ENCODE measurements at places on chromosomes 13 and 19. TPM values are rescaled to one million over a fixed set of nuclear protein-coding genes. Genes with fewer than 3 reads are reported as not detected.

DNA sequence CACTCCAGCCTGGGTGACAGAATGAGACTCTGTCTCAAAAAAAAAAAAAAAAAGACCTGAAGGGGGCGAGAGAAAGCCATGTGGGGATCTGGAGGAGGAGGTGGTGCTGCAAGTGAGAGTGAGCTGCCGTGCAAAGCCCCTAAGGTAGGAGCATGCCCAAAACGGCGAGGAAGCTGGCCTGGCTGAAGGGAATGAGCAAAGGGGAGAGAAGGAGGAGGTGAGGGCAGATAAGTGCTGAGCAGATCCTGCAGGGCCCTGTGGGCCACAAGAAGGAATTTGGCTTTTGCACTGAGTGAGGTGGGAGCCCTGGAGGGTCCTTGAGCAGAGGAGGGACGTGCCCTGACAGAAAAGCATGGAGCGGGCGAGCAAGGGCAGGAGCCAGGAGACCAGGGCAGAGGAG is 19.4 kb upstream of the ADGRE5 start:
- no peak for DNase-seq

Gene ZNF726
- 2.2 TPM for total RNA-seq

Gene SYNGR4
- total RNA-seq: not detected

Gene PINLYP
- 16.6 TPM for total RNA-seq

- DNase-seq: no peak
These were observed 75.6 kb downstream of the TNFRSF19 start for GRCh38 chr13:23645851-23646250.

DNA sequence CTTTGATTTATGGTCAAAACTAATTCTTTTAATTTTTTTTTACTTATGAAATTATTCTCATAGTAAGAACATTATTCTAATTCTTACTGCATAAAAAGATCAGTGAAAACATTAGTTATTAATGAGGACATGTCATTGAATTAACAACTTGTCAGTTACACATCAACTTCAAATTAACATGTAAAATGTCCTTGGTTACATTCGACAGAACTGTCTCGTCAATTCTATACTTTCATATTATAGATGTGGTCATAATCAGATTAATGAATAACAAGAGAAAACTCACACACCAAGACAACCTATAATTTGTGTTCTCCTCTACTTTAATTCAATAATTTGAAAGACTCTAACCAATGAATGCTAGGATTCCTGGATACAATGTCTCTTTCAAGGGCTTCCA is 66.7 kb downstream of the KATNAL1 start:
- DNase-seq: no peak

GRCh38 chr13:26019881-26020870 is 31.6 kb downstream of the SHISA2 start:
- DNase-seq: peak; percentile 64

DNA sequence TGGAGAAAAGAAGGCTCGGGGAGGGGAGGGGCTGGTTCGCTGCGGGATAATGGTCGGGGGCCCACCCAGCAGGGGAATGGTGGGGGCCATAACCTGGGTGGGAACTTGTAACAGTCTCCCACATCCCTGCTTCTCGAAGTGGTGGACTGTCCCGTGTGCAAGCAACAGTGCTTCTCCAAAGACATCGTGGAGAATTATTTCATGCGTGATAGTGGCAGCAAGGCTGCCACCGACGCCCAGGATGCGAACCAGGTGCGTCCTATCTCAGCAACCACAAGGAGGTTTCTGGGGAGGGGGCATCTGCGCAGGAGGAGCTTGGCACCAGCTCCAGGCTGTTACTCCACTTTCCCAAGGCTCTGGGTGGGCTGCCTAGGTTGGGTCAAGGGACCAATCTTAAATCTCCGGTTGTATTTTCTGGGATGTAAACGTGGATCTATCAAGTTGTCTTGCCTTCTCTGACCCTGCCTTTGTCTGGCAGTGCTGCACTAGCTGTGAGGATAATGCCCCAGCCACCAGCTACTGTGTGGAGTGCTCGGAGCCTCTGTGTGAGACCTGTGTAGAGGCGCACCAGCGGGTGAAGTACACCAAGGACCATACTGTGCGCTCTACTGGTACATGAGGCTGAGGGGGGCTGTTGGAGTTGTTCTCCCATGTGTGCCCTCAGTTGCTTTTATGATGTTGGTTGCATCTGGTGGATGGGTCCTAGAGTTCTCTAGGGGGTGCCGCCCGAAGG is 1.6 kb downstream of the TRIM28 start:
- no peak for DNase-seq

DNA sequence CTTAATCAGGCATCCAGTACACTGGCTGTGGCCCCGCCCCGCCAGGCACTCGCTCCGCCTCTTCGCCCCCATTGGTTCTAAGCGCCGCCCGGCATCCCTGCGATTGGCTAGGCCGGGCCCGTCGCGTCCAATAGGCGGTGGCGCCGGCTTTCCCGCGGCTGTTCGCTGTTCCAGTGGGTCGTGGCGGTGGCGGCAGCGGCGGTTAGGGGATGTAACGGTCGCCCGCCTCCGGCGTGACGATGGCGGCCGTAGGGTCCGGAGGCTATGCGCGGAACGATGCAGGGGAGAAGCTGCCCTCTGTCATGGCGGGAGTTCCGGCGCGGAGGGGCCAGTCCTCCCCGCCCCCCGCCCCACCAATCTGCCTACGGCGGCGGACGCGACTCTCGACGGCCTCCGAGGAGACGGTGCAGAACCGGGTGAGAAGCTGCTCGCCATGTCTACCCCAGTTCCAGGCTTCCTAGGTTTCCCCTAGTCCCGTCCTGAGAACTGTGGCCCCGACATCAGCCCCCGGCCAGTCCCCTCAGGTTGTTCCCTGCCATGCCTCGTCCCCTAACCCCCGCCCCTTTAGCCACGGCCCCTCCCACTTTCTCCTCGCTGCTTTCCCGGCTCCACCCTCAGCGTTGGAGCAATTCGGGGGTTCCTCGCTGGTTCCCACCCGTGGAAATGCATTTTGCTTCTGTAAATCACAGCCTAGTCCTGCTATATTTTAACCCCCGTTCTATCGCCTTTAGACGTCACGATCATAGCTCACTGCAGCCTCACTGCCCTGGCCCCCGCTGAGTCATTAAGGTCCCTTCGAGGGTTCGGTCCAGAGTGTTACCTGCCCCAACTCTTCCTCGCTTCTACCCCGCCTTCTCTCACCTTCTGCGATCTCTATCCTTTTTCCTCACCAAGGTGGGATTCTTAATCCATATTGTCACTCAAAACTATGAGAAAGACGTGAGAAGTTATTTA is at the start of gene WDR62:
Gene WDR62 (plus strand): TSS at position 165 of the 954 bp plus-strand sequence. CDS start 75 bp downstream, at position 240.
- DNase-seq: no peak

DNA sequence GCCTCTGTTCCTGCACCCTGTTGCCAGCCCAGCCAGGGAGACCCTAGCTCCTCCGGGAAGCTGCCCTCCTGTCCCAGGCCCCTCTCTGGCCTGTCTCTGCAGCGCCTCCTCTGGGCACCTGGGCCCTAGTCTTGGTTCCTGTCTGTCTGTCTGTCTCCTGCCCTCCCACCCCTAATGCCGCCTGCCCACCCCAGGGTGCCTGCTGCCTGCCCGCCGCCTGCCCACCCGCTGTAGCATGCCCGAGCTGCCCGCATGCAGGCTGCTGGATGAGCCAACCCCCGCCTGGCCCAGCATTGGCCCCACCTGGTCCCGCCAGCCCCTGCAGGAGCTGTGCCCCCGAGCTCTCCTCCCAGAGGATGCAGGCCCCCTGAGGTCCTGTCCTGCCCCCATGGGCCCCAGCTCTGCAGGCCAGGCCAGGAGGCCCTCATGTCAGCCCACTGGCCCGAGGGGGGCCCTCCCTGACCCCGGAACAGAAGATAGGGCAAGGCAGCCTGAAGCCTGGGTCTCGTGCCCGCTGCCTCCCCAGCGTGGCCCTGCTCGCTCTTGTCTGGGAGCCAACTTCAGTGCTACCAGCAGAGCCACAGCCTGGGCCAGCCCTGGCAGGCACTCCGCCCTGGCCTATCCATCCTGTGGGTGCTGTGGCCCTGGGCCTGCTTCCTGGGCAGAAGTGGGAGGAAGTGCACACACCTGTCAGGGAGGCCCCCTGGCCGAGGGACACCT is 5.2 kb downstream of the MAP2K7 start:
- no peak for DNase-seq

- no peak for DNase-seq
These were observed 1.5 kb downstream of the DHX34 start for GRCh38 chr19:47350630-47351029.

GRCh38 chr19:18152442-18152816 is 534 bp upstream of the PIK3R2 start:
- DNase-seq: peak; percentile 91

DNA sequence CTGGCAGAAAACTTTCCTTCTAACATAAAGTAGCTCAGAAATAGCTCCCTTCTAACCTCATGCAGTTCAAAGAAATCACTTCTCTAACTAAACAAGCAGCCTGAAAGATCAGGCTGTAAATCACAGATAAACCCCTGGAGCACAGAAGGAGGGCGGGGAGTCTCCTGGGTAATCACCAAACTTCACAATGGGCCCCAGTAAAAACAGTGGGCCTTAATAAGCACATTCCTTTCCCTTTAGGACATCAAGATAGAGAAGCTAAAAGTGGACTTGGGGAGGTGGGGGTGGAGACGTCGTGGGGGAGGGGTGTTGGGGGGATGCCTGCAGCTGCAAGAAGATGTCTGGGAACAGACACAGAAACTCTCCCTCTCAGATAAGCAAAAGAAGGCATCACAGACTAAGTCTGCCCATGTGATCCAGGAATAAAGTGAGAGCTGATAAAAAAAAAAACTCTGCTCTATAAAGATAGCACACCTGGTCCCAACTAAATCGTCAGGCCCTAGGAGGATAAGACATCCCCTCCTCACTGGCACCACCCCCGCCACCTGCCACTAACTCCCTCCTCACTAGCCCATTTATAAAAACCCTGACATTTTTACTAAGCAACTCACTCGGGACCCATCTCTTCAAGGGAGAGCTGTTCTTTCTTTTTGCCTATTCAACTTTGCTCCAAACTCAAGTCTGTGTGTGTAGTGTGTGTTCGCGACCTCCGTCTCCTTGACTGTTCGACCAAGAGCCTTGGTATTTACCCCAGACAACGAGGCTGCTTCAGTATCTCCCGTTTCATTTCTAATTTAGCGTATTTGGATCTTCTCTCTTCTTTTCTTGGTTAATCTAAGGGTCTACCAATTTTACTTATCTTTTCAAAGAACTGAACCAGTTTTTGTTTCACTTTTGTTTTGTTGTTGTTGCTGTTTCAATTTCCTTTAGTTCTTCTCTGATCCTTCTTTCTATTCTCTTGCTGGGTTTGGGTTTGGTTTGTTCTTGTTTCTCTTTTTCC is 31.7 kb downstream of the DNAJC15 start:
- DNase-seq: peak; percentile 76

DNA sequence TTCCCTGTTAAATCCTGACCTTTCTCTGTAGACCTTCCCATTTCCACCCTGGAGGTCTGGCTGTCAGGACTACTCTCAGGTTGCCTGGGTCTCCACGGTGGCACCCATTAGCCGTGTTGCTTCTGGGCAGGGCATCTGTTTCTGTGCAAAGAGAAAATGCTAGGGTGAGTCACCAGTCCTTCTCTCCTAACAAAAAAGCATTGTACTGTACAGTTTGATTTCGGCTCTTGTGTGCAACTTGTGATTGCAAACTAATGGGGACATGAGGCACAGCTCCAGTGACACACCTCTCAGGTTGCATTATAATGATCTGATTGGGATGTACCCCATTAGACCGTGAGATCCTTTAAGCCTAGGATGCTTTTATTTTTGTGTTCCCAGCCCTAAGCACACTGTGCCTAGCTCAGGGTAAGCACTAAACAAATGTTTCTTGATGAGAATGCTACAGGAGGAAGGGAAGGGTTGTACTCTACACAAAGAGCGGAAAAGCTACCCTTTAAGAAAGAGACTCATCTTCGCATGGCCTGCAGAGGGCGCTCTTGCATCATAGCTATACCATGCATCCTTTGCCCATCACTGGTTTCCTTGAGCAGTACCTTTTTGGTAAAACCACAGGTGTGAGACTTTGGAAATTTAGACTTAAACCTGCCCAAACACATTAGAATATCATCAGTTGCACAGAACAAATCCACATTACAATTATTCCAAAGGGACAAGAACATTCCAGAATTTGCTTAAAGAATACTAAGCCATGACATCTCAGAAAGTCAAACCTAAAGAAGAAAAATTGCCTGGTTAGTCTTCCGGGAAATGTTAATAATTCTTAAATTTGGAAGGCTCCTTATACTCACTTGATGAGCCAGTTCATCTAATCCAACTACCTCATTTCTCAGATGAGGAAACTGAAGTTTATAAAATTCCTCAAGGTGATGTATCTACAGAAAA is 20.3 kb upstream of the TRIM13 start:
- peak; percentile 60 for DNase-seq

Gene PRRG2
- 5.9 TPM for total RNA-seq

Gene RXFP2
- total RNA-seq: not detected

GRCh38 chr19:50248413-50248812 is 45.0 kb downstream of the MYH14 start:
- DNase-seq: no peak

DNA sequence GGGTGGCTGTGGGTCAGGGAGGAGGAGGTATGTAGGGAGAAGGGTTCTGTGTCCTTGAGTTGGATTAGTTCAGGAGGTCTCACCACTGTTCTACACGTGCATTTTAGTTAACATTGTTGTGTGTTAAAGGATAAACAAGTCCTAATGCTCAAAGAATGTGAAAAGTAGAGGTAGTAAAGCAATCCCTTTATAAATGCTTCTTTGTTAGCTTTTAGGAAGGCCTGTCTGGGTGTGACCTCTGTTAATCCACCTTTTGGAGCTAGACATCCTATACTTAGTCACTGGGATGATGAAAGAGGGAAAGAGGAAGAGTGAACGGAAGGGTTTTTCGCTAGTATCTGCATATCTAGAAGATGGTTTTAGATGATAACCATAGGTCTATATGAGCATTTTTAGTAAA is 42.2 kb upstream of the FLT1 start:
- DNase-seq: no peak

- no peak for DNase-seq
These were observed 32.2 kb upstream of the WDFY2 start for GRCh38 chr13:51552027-51552426.

Gene SIAH3
- 0.28 TPM for total RNA-seq

Gene SIGLEC9
- total RNA-seq: not detected

Gene GPR108
- 61.7 TPM for total RNA-seq

DNA sequence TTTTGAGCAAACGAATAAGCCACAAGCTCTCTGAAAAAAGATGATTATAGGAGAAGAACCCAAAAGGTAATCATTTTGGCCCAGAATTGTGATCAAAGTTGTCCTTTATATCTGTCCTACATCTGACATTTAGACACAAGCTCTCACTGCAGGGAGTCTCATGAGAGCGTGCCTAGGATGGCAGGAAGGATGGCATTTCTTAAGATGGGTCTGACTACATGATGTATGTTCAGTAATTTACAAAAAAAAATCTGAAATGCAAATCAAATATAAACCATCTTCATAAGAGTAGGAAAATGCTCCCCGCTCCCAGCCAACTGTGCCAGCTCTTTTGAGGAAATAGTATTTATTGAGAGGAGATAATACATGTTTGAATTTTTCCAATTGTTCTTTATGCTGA is 81.0 kb upstream of the MBNL2 start:
- DNase-seq: no peak

Gene OVOL3
- not detected for total RNA-seq

Gene ZNF284
- 2.8 TPM for total RNA-seq

- DNase-seq: no peak
These were observed 607 bp upstream of the SYNE4 start for GRCh38 chr19:36009220-36009619.

All from foreskin keratinocyte (primary cell).